ENCODE measurements at places on chromosomes 3 and 15. TPM values are rescaled to one million over a fixed set of nuclear protein-coding genes. Genes with fewer than 3 reads are reported as not detected.

Gene NDN
- not detected for total RNA-seq

GRCh38 chr3:128215290-128215689 is 62.0 kb downstream of the EEFSEC start:
- DNase-seq: no peak

DNA sequence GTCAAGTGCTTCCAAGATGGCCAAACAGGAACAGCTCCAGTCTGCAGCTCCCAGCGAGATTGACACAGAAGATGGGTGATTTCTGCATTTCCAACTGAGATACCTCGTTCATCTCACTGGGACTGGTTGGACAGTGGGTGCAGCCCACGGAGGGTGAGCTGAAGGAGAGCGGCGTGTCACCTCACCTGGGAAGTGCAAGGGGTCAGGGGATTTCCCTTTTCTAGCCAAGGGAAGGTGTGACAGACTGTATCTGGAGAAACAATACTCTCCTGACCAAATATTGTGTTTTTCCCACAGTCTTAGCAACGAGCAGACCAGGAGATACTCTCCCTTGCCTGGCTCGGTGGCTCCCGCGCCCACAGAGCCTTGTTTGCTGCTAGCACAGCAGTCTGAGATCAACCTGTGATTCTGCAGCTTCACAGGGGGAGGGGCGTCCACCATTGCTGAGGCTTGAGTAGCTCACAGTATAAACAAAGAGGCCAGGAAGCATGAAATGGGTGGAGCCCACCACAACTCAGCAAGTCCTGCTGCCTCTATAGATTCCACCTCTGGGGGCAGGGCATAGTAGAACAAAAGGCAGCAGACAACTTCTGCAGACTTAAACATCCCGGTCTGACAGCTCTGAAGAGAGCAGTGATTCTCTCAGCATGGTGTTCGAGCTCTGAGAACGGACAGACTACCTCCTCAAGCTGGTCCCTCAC is 293.5 kb upstream of the SUCLG2 start:
- DNase-seq: no peak

GRCh38 chr15:38195191-38195901 is 57.3 kb upstream of the SPRED1 start:
- DNase-seq: no peak
